ENCODE measurements at places on chromosomes 12 and 14.

DNA sequence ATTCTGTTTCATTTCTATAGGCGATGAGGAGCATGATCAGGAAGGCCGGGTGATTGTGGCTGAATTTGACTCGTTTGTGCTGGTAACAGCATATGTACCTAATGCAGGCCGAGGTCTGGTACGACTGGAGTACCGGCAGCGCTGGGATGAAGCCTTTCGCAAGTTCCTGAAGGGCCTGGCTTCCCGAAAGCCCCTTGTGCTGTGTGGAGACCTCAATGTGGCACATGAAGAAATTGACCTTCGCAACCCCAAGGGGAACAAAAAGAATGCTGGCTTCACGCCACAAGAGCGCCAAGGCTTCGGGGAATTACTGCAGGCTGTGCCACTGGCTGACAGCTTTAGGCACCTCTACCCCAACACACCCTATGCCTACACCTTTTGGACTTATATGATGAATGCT lies 1.9 kb downstream of the APEX1 start:
- DNase-seq = no peak

- DNase-seq = no peak
Observed at GRCh38 chr14:101889366-101889765, 75.0 kb upstream of the DYNC1H1 start.

- no peak for DNase-seq
Observed at GRCh38 chr14:77066578-77067172, 31.4 kb upstream of the CIPC start.

GRCh38 chr12:80838024-80838658 lies 99.6 kb downstream of the LIN7A start:
- no peak for DNase-seq

DNA sequence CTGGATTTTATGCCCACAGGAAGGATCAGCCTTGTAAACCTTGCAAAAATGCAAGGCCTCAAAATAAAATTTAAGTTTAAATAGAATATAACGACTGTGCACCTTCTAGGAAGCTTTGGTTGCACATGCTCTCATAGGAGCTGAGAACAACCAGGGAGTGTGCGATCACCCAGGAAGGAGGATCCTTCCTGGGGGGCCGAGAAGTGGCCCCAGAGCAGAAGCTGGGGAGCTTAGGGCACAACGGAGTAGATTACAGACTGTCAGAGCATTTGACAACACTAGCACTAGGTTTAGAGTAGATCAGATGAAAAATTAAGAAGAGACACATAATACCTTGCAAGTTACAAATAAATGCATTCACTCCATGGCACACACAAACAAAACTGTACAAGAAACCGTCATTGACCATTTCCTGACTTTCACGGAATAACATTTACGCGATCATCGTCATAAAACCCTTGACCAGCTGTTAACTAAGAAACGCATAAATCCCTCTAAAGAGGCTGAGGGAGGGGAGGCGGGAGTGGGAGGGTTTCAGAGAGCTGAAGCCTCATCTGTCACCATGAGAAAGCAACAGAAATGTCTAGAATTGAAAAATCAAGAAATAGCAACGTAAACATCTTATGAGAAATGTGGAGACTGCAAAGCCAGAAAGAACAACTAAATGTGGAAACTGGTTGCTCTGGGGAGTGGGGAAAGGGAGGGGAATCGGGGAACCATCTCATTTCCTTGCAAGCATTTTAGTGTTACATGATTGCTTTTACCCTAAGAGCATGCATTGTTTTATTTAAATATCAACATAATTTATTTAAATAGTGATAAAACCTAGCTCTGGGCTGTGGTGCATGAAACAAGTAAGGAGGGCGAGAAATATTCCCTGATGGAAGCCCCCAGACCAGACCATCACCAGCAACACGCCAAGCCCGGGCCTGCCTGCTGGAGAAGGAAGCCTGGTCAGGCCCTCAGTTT lies 13.1 kb upstream of the CCDC85C start:
- no peak for DNase-seq

- no peak for DNase-seq
Observed at GRCh38 chr12:75349946-75350345, 15.5 kb downstream of the GLIPR1L1 start.

GRCh38 chr12:42744539-42745182 lies 155.1 kb upstream of the PRICKLE1 start:
- DNase-seq = peak; percentile 88

- no peak for DNase-seq
Observed at GRCh38 chr14:101878822-101879528, 85.4 kb upstream of the DYNC1H1 start.

GRCh38 chr12:44848703-44849085 lies 27.4 kb downstream of the NELL2 start:
- DNase-seq = no peak

- peak; percentile 1 for DNase-seq
Observed at GRCh38 chr12:40464121-40464520, 228.1 kb upstream of the CNTN1 start.

DNA sequence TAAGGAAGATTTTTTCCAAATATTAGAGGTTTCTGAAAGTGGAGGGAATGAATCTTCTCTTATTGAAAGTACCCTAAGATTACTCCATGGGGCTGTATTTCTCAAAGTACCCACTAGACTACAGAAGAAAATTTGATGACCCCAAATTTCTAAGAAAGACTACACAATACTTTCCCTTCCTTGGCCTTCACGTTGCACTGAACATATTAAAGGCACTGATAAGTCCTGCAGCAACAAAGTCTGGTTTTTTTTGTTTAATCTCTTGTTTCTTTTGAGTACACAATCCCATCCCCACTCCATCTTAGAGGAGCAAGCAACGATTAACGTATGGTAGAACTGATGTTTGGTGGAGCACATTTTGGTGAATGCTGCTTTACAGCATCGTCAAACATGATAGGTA lies 70.1 kb downstream of the SRRM4 start:
- no peak for DNase-seq

GRCh38 chr14:68677476-68677875 lies 115.4 kb downstream of the ZFP36L1 start:
- DNase-seq = peak; percentile 85

DNA sequence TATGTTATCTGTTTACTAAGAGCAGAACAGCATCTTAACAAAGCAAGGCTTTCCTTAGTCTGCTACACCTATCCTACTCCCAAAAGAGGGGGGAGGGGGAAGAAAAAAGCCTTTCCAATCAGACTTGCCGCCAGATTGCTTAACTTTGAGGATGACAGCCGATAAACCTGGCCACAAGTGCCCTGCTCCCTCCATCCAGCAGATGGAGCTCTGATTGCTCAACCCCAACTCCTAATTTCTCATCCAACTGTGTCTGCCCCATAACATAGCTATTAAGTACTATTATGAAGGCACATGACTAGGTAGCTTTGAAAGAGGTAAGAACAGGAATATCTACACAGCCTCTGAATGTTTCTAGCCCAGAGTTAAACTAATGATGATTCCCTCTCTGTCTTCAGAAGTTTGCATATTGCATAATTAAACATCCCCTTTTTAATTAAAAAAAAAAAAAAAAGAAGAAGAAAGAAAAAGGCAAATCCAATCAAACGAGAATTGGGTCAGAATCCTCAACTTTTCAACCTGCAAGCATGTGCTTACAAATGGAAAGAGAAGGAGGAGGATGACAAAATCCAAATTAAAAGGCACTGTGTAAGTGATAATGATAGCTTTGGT lies 247.4 kb downstream of the GALC start:
- DNase-seq = peak; percentile 41

GRCh38 chr12:94929780-94930179 lies 73.7 kb downstream of the NDUFA12 start:
- no peak for DNase-seq

DNA sequence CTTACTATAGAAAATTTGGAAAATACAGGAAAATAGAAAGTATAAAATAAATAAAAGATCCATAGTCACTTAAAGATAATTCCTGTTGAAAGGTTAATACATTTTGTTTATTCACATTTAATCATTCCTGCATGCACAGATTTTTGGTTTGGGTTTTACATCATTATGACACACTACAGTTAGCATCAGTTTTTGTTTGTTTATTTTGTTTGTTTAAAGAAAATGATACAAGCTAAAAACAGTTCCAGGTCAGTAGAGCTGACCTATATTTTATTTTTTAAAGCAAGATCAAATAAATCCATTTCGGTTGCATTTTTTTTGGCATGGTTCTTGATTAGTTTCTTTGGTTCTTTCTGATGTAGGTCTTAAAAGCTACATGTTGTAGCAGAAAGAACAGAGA lies 68.8 kb upstream of the CCDC91 start:
- no peak for DNase-seq

- no peak for DNase-seq
Observed at GRCh38 chr12:132413931-132414588, 75.9 kb upstream of the FBRSL1 start.

GRCh38 chr14:93824518-93825234 lies 36.4 kb upstream of the PRIMA1 start:
- DNase-seq = no peak

DNA sequence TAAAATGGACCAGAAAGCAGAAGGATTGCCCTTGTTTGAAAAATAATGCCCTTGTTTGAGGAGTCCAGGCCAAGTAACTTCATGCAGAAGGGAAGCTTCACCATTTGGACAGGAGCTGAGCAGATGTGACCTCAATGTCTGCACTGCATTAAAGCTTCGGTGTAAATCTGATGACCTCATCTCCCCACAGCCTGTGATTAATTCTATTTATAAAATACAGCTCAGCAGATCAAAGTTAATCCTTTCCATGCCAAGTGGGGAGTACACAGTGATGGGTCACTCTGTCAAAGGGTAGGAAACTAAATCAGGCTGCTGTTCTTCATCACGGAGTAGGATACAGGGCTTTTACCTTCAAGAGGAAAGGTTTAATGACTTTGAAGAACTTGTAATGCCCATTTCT lies 533.7 kb downstream of the RPS29 start:
- no peak for DNase-seq

DNA sequence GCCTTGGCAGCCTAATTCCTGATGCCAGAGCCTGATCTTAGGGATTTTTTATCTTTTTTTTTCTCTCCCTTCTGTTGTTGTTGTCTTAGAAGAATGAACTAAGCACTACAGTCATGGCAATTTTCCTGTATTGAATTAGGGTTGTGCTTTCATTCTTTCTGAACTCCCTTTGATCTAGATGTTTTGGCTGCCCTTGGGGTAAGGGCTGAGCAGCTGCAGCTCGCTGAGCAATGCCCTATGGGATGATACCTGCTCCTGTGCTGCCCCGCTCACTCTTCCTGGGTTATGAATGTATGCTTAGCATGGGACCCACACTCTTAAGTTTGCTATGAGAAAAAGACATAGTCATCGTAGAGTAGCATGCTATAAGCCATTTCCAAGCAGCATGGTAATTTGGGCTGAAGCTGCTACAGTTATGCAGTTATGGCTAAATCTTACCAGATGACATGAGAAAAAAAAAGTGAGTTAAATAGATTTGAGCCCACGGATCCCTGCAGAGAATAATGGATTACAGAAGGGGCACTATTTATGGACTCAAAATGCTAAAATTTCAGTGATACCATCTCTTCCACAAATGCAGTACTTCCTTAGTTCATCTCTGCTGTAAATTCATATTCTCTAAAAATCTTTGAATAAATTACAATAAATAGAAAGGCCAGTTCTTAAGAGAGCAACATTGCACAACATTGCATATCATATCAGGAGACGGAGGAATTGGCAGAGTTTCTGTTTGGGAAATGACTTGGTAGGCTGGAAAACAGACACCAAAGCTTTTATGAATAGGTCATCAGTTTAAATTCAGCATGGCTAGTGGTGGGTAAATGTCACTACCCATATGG lies 79.2 kb upstream of the PTHLH start:
- no peak for DNase-seq

GRCh38 chr14:75543786-75544185 lies 21.5 kb downstream of the BATF start:
- no peak for DNase-seq

DNA sequence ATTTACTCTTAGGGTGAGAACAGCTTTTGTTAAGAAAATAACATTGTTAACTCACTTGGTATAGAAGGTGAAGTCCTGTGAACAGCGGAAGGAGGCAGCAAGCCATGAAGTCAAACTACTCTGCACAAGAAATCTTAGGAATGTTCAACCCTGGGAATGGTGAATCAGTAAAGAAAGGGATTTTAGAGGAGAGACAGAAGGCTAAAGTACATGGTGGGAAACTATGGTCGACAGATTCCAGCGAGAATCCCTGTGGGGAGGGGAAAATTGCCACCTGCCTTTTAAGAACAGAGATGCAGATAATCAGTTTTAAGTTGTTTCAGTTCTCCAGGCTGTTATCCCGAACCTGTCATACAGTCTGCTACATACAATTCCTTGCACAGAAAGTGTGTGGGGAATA lies 63.2 kb upstream of the PTPRR start:
- no peak for DNase-seq

- DNase-seq = no peak
Observed at GRCh38 chr12:47747596-47748506, 10.8 kb downstream of the RAPGEF3 start.

GRCh38 chr14:26379951-26380350 lies 217.9 kb downstream of the NOVA1 start:
- DNase-seq = no peak

DNA sequence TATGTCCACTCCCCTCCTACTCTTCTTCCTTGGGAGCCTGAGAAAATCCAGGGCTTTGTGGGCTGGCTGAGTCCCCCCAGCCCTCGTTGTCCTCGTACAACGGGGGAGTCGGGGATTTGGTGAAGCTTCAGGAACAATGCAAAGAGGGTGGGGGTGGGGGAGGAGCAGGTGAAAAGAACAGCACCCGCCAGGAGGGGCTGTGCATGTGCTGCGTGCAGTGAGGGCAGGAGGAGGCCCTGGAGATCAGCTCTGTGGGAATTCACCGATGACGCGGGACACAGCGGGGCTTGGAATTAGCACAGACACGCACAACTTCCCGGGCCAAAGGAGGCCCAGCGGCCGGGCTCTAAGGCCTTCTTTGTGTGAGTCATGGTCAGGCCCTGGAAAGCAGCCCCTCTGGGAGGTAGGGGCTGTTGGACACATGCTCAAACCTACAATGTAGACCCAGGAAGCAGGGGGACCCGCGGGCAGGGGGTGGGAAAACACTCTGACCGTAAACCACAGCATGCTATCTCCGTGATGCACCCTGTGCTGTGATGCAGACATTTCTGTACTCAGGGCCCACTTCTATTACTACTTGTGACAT lies 32.8 kb downstream of the RBM19 start:
- no peak for DNase-seq
